Stimulated activated CD4-positive, alpha-beta T cell treated with anti-CD3 and anti-CD28 coated beads, TNF-alpha, amount 100 ng/mL, for 24 hours (primary cell): ENCODE measurements at places on chromosomes 3 and 15.

- no peak for DNase-seq
Measured at GRCh38 chr3:176734146-176734545, 463.1 kb downstream of the TBL1XR1 start.

DNA sequence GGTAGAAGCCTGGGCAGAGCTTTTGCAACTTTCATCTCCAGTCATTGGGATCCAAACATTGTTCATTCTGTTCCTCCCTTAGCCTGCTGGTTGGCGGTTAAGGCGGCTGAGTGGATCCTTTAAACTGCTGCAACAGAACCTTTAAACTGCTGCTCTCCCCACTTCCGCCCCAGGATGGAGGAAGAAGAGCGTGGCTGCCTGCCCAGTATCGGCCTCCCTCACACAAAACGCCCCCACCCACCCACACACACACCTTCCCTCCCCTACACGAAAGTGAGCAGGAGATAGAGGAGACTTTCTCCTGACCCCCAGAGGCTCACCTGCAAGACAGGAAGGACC is 460 bp upstream of the ZMAT3 start:
- peak; percentile 2 for DNase-seq

GRCh38 chr15:74790080-74790916 is 8.4 kb downstream of the CSK start:
- peak; percentile 63 for DNase-seq

- DNase-seq = no peak
Measured at GRCh38 chr3:172515130-172515918, 7.9 kb downstream of the TNFSF10 start.

- DNase-seq = no peak
Measured at GRCh38 chr15:39154776-39155175, 426.1 kb upstream of the THBS1 start.
